ENCODE measurements at places on chromosomes 11 and 22. TPM values are rescaled to one million over a fixed set of nuclear protein-coding genes. Genes with fewer than 3 reads are reported as not detected.

The HPX gene
- total RNA-seq, result 0.48 TPM

The MS4A3 gene
- total RNA-seq, result not detected

GRCh38 chr11:77557553-77557952, 32.2 kb upstream of the AQP11 start:
- DNase-seq, result peak; percentile 51

DNA sequence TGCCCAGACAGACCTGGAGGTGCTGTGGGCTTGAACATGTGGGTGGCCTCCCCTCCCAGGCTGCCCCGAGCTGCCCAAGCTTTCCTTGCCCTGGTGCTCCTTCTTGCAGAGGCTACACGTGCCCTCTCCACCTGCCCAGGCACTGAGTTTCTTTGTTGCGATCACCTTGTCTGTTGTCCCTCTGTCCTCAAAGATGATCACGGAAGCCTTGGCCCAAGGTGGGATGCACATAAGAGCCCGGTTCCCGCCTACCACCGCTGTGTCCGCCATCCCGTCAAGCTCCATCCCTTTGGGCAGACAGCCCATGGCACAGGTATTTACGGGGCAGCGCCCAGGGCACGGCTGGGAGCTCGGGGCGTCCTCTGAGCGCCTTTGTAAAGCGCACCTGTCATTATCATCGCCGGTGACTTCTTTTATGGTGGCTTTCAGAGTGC, 67.5 kb downstream of the MED15 start:
- no peak for DNase-seq

DNA sequence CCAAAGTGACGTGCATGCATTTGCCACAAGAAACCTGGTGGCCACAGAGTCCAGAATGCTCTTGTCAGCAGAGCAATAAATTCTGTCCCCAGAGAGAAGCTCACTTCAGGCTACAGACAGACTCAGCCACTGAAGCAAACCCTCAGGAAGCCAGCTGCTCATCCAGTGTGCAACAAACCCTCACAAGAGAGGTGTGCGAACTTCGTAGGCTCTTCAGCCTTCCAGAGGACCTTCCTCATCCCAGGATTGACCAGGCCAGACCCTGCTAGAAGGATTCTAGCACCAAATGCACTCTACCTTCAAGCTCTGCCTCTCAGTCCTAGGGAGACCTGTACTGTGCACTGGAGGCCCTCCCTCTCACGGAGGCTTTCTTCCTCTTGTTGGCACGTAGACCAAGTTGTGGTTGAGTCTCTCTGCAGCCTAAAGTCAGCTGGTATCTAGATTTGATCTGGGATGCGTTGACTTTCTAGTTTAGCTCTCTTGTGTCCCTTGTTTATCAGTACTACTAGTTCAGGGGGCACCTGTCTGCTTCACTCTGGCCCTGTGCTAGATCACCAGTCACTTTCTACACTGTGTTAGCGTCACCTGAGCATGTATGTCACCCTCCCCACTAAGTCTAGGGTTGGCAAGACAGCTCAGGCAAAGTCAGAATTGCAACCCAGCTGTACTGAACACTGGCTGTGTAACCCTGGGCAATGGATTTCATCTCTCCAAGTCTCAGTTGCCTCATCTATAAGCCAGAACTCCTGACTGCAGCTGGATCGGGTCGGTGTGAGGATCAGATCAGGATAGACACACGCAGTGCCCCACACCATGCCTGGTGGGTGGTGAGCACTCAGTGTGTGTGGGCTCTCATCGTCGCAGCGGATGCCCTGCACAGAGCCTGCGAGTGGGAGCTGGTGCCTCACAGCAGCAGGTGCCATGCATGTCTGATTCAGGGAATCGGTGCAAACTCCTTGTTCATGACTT, 22.1 kb upstream of the TMPRSS13 start:
- no peak for DNase-seq

All from RPMI7951 (cell line).